ENCODE measurements at places on chromosomes 3 and 15. TPM values are rescaled to one million over a fixed set of nuclear protein-coding genes. Genes with fewer than 3 reads are reported as not detected.

Gene FAM107A
- 38.3 TPM for total RNA-seq

DNA sequence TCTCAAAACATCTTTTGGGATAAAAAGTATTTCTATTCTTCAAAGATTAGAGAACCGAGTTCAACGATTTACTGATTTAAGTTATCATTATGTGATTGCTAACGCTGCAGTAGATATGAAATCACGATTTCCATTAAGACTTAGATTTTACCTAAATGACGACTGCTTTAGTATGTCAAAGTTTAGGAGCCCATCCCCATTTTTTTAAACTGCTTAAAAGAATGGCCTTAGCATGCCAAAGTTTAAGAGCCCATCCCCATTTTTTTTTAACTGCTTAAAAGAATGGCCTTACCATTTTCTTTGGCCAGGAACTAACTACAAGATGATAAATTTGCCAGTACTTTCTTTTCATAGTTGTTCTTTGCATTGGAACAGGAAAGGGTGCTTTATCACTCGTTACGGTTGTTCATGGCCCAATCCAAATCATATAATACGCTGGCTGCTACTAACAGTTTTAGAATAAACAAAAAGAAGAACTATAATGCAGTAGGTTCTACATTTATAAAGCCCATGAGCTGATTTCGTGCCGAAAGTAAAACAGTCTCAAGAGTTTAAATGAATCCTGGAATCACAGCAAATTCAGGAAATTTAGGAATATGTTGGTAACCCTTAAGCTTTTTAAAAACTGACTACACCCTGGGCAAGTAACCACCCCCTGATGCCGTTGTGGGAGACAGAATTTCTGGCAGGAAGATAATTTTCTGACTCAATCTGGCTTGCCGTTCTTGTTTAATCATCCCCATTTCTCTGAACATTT, 869 bp upstream of the TSC22D2 start:
- DNase-seq: no peak

- no peak for DNase-seq
These were observed 5.7 kb upstream of the CPNE9 start for GRCh38 chr3:9697892-9698291.

Gene SAMMSON
- 3.4 TPM for total RNA-seq

GRCh38 chr3:73605412-73605811, 19.3 kb downstream of the PDZRN3 start:
- no peak for DNase-seq

Gene IL5RA
- total RNA-seq: 0.49 TPM

DNA sequence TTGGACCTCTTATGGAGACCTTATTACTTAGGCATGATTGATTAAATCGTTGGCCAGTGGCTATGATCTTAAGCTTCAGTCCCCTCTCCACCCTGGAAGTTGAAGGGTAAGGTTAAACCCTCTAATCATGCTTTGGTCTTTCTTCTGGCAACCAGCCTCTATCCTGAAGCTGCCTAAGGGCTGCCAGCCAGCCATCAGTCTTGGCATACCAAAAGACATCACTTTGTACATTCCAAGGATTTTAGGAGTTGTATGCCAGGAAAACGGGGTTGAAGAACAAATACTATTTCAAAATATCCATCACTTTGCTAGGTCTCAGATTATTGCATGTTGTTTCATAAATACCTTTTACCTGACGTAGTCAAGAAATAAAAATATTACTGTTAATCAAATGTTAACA, 28.9 kb downstream of the UBE2E2 start:
- DNase-seq: no peak

- DNase-seq: no peak
These were observed 9.2 kb upstream of the EPB42 start for GRCh38 chr15:43229977-43230376.

Gene CCR5
- 3.6 TPM for total RNA-seq

DNA sequence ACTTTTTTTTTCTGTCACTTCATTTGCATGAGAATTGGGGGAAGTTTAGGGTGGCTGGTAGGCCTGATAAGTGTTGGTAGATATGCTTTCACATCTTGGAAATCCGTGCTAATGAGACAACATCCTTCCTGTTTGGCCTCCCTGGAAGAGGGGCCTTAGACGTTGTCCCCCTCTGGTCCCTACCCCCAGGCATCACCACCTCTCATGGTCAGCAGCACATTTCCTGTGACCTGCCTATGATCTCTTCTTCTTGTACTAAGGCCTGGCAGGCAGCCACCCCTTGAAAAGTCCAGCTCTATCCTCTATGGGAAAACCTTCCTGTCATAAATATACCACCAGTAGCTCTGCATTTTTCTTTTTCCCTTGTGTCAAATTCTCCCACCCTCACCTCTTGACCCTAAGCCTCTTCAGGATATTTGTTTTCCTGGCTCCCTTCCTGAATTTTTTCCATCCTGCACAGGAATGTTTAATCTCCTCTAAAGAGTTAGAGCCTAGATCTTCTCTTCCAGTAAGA, 107.8 kb downstream of the SNRK start:
- peak; percentile 70 for DNase-seq

GRCh38 chr3:10901296-10901945, 85.4 kb downstream of the SLC6A11 start:
- DNase-seq: no peak

Gene ACP3
- total RNA-seq: 2.9 TPM

Gene SOX14
- not detected for total RNA-seq

GRCh38 chr3:49004352-49005302, 2.6 kb upstream of the WDR6 start:
- DNase-seq: no peak

Gene DUOXA1
- 5.9 TPM for total RNA-seq

Gene PLA1A
- total RNA-seq: 0.76 TPM

DNA sequence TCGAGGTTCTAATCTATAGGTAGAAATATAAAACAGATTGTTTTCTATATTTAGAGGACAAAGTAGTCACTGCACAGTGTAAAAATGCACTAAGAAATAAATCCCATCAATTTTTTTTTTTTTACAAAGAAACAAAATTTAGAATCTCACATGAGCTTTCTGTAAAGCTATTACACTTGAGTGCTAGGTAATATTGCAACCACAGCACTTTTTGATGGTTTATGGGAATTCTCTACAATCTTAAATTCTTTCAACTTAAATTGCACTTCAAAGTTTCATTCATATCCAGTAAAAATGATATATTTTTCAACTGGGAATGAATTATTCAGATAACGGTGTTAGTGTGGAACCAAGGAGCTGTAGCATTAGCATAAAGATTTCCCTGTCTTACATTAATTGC, 1035.4 kb downstream of the SQOR start:
- no peak for DNase-seq

Gene TMEM45A
- 20.6 TPM for total RNA-seq

Gene OR5H6
- not detected for total RNA-seq

Gene COL6A6
- total RNA-seq: 0.31 TPM

- no peak for DNase-seq
These were observed 539.3 kb downstream of the SQOR start for GRCh38 chr15:46174122-46174521.

Gene GOLGA8J
- total RNA-seq: 0.89 TPM

DNA sequence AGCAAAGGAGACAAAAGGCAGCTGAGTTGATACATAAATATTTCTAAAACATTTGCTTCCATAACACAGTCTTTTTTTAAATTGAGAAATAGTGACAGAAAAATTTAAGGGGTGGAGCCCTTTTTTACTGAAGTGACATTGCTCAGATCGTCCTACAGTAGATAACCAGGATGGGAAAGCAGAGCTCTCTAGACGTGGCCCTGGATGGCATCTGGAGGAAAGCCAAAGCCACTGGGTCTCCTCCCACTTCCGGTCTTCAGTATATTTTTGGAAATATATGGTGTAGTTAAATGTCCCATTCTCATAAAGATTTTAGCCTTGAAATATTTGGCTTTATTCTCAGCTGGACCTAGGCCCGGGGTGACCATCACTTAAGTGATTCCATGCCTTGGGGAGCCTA, 326.1 kb downstream of the ZNF621 start:
- DNase-seq: no peak

Gene STAB1
- total RNA-seq: 256 TPM

Gene RAD51
- 0.53 TPM for total RNA-seq

DNA sequence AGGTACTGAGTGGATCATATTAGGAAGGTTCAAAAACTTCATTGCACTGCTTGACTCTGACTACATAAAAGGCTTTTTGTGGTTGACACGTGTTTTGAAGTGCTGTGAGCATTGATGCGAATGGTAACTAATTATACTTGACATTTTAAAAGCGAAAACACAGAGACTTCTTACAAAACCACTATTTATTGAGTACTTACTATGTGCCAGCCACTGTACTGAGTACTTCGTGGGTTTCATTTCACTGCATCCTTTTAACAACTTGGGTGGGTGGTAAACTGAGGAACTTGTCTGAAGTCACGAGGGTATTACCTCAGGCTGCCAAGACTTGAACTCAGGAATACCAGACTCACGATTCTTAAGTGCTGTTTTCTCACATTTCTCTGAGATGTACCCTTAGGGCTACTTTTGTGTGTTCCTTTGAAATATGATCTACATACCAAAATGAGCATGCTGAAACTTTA, 45.3 kb upstream of the PPP4R2 start:
- no peak for DNase-seq

- DNase-seq: peak; percentile 83
These were observed at the start of gene MB21D2 for GRCh38 chr3:192917404-192918274. Gene MB21D2, minus strand, starts transcription at chr3:192917856. Its CDS starts 16 bp downstream, at chr3:192917840.

Gene TM6SF1
- 7.8 TPM for total RNA-seq

GRCh38 chr15:89021224-89021623, 67.0 kb upstream of the ABHD2 start:
- DNase-seq: no peak

GRCh38 chr3:197468167-197468566, 87.6 kb downstream of the BDH1 start:
- DNase-seq: peak; percentile 49

- DNase-seq: no peak
These were observed 37.1 kb upstream of the HDC start for GRCh38 chr15:50302581-50302980.

Gene PARP15
- 3.3 TPM for total RNA-seq

DNA sequence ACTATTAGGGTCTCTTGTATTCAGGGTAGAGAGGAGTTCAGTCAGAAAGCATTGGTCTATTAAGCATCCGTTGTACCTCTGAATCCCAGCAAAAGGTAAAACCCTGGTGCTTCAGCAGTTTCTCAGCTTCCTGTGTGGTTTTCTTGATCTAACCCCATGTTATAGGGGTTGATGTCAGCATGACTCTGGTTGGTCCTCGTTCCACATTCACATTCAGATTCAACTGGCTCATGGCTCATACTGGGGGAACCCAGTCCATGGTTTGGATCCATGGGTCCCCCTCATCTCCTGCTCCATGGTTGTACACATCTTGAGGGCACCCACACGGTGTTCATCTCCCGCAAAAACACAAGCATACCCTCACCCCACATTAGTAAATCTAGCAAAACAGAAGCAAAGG, 47.7 kb upstream of the C2CD4B start:
- no peak for DNase-seq

DNA sequence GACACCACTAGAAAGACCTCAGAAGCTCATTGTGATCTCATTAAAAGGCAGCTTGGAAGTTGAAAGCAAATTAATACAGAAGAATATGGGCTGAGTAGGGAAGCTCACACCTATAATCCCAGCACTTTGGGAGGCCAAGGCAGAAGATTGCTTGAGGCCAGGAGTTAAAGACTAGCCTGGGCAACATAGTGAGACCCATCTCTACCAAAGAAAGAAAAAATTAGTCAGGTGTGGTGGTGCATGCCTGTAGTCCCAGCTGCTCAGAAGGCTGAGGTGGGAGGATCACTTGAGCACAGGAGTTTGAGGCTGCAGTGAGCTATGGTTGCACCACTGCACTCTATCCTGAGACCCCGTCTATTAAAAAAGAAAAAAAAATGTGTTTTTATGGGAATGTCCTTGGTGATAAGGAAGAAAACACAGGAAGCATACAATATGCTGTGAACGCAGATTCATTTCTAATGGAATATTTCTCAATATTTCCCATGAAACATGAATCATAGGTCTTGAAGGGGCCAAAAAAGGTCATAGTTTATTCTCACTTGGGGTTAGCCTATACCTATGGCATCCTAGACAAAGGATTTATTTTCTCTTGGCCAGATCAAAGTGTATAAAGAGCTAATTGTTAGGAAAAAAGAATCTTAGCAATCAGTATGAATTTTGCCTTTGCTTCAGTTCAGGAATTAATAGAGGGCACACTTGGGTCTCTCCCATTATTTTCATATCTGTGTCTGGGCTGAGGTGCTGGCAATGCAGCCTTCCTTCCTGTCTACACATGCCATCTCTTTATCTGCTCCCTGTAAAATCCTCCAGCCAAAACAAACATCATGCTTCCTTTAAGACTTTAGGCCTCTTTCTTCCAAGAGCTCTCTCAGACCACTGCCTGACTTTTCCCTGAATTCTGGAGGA, 98.2 kb downstream of the FNDC3B start:
- DNase-seq: no peak

- no peak for DNase-seq
These were observed 55.8 kb upstream of the ACAD9 start for GRCh38 chr3:128823631-128824030.

DNA sequence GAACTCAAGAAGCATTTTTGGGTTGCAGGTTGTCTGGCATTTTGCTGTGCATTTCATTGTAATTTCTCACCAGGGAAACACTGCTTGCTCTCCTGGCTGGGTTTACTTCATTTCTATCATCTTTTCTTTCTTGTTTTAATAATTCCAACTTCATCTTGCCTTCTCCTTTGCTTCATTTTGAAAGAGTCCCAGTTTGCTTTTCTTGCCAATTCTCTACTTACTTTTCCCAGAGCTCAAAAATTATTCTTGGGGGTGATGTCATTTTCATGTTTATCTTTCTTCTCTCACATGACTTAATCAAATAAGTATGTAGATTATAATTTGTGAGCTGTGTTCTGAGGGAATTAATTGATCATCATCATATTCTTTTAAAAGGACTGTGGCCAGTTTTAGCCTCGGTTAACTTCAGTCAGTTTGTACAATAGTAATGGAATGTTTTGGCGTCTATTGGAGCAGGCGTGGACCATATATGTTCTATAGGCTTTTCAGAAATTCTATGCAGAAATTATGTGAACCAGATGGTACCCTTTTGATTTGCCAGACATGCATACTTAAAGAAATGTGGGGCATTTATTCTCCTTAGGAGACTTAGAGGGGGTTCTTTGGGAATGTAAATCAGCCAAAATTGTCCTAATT, 30.1 kb downstream of the SH3GL3 start:
- DNase-seq: no peak

Gene CNTN6
- total RNA-seq: 0.67 TPM

Data from sciatic nerve (tissue), 2 donors.